ENCODE measurements at places on chromosomes 12 and 14. TPM values are rescaled to one million over a fixed set of nuclear protein-coding genes. Genes with fewer than 3 reads are reported as not detected.

DNA sequence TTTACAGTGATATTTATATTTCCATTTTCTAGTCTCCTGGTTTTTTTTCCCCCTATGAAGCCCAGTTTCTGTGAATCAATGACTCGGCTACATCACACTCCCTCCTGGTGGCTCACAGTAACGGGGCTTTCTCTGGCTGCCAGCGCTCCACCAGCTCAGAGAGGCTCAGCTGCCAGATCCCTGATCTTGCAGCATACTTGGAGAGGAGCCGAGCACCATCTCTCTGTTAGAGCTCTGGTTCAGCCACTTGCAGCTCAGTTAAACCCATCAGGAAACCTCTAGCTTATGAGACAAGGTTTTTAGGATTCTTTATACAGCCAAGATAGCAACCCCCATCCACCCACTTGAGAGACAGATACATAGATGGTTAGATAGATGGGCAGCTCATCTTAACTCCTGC lies 74.6 kb downstream of the CIT start:
- peak; percentile 15 for DNase-seq

DNA sequence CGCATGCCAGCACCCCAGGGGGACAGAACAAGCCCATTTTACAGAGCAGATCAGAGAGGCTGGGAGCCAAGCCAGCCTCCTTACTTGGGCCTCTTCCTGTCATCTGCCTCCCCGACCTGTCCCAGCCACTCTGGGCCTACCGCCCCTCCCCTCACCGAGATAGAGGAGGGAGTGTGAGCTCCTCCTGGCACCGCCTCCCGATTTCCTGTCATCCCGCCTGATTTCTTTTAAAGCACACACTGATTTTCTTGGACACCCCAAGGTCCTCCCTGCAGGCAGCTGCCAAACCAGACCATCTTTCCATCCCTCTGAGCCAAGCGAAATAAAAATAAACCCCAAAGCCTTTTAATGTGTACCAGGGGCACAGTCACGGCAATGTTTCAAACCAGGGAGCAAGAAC lies 108.4 kb downstream of the RFLNA start:
- peak; percentile 63 for DNase-seq

DNA sequence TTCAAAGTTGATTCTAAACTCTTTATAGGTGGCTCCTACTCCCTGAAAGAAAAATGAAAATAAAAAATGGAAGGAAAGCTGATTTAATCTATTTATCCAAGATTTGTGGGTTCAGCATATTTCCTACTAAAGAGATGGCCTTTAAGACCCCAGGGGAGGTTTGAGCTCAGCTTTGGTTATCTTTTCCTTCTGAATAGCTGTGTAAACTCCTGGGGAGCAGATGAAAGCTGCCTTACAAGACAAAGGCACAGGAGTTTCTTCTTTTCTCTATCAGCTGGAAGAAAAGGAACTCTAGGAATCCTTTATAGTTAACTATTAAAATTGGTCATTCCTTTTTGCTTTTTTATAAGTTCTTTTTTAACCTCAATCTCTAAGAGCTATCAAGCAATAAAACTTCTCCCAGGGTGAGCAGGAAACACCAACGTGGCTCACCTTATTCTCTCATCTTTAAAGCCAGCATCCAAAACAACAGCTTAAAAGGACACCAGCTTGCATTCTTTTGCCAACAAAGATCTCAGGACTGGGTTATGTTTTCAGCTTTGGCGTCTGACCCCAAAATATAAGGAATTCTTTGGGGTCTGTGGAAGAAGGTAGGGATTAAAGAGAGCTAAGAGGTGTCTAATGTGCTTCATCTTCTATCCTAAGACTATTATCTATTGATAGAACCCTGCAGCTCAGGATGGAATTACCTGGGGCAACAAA lies 371.7 kb upstream of the KITLG start:
- no peak for DNase-seq

DNA sequence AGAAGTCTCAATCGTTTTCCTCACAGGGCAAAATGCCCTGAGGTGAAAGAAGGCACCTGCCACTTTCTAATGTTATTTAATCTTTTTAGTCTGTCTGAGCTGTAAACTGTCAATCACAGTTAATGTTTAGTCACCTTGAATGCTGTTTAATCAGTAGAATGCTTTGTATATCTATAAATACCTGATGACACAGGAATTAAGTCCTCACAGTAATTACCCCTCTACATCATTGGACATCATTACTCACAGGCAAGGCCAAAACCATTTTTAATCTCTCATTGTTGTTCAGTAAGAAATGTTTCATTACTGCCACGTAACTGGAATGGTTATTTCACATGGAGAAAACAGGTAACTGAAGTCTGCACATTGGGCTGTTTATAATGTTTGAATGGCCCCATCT lies 178.8 kb downstream of the EXOC5 start:
- no peak for DNase-seq

DNA sequence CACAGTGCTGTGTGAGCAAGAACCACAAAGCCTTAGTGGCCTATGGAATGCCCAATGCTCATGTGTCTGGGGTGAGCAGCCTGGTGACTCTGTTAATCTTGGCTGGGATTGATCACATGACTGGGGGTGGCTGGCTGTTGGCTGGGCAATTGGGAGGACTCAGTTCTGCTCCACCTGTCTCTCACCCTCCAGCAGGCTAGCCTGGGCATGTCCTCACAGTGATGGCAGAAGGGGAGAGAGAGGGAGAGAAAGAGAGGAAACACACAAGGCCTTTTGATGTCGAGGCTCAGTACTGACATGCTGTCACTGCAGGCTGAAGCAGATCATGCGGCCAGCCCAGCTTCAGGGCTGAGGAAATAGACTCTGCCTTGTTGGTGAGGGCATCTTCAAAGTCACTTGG lies 136.8 kb downstream of the TBX5 start:
- DNase-seq = no peak

DNA sequence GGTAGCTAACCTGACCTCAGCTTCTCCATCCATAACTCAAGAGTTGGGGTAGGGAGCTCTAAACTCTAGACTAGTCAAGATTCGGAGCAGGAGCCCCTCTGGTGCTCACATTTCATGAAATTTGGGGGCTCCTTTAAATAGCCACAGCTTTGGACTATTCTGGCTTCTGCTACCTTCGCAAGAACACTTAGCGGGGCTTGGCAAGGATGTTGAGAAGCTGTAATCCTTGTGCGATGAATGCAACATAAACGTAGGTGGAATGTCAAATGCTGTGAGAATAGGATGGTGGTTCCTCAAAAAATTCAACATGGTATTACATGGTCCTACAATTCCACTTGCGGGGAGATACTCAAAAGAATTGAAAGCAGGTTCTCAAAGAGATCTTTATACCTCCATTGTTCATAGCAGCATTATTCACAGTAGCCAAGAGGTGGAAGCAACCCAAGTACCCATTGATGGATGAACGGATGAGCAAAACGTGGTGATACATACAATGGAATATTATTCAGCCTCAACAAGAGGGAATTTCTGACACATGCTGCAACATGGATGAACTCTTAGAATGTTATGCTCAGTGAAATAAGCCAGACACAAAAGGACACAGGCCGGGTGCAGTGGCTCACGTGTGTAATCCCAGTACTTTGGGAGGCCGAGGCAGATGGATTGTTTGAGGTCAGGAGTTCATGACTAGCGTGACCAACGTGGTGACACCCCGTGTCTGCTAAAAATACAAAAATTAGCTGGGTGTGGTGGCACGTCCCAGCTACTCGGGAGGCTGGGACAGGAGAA lies 73.8 kb downstream of the ACTN1 start:
- DNase-seq = no peak

DNA sequence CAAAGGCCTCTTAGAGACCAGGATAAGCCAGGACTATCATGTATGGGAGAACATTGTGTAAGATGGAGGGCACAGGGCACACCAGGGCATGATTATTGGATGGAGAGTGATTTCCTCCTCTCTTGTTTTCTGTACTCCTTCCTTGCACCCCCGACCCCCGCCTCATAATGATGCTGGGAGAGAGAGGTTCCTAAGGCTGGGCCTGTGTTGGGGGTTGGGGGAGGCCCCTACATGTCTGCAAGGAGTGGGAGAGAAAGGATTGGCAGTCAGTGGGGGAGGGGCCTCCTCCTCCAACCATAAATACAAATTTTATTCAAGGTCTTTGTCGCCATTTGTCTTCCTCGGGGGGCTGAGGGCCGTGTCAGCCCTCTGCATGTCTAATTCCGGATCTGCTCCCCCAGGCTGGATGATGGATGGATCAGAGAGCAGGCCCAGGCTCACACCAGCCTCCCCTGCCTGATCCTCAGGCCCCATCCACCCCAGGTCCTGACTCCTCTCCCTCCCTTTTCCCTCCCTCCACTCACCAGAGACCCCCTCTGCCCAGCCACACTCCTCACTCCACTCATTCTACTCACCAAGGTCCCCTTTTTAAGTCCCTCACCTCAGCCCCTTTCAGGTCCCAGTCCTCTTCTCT lies 2.0 kb upstream of the C1QL4 start:
- DNase-seq = no peak

DNA sequence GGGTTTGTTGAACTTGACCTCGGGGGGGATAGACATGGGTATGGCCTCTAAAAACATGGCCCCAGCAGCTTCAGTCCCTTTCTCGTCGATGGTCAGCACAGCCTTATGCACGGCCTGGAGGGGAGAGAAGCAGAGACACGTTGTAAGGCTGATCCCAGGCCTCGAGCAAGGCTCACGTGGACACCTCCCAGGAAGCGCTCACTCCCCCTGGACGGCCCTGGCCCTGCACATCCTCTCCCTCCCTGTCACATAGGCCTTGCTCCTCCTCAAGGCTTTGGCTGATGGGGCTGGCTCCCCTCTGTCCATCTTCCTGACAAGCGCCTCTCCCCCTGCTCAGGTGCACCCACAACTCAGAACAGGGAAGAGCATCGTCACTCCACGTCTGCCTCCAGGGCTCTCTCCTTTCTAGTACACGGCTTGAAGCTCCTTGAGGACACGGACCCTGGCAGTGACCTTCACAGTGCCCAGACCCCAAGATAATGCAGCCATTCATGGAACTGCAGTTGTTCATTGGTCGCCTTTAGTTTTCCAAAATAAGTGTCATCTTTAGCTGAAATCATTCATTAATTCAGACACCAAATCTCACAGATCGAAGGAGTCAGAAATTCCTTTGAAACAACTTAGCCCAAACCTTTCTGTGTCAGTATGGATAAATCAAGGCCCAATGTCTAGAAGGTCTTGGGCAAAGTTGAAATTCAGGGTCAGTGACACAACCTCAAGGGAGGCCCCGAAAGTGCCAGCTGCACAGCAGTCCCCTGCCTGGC lies 9.7 kb downstream of the SERPINA1 start:
- DNase-seq = no peak

- DNase-seq = no peak
Observed at GRCh38 chr12:70892593-70892992, 27.9 kb downstream of the PTPRR start.

GRCh38 chr12:28051516-28052354 lies 79.2 kb upstream of the PTHLH start:
- no peak for DNase-seq

DNA sequence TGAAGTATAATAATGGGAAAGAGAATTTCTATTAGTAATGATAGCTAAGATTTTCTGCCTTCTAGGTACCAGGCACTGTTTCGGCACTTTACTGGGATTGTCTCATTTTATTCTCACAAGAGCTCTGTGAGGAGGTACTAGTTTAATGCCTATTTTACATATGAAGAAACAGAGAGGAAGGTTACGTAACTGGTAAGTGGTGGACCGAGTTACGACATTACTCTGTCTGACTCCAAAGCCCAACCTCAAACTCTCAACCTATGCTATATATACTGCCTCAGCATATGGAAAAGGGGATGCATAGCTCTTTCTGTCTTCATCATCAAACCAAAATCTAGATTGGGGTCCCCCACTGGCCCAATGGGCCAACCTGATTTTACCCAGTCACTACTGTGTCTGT lies 133.5 kb downstream of the KTN1 start:
- no peak for DNase-seq

DNA sequence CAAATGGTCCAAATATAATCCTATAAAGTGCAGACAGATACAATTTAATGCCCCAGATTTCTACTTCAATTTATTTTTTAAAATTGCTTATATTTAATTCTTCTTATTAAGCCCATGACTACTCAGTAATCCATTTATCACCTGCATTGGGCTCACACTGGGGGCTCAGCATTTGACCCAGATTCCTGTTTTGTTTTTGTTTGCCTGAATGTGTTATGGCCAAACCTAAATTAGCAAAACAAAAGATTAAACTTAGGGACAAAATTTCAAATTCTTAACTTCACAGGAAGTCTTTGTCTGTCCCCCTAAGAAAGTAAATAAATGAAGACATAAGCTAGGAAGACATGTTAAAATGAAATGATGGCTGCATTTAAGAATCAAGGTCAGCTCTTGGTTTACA lies 322.3 kb downstream of the RMST start:
- DNase-seq = no peak

DNA sequence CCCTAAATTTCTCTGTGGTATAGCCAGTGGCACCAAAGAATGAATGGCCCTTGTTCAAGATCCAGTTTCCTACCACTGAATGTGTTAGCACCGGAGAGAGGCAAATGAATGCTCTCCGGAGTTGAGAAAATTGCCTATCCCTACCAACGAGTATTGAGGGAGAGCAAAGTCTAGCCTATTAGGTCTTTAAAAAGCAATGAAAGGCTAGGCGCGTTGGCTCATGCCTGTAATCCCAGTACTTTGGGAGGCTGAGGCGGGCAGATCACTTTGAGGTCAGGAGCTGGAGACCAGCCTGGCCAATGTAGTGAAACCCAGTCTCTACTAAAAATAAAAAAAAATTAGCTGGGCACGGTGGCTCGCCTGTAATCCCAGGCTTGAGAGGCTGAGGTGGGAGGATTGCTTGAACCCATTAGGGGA lies 898 bp upstream of the RAB15 start:
- no peak for DNase-seq

DNA sequence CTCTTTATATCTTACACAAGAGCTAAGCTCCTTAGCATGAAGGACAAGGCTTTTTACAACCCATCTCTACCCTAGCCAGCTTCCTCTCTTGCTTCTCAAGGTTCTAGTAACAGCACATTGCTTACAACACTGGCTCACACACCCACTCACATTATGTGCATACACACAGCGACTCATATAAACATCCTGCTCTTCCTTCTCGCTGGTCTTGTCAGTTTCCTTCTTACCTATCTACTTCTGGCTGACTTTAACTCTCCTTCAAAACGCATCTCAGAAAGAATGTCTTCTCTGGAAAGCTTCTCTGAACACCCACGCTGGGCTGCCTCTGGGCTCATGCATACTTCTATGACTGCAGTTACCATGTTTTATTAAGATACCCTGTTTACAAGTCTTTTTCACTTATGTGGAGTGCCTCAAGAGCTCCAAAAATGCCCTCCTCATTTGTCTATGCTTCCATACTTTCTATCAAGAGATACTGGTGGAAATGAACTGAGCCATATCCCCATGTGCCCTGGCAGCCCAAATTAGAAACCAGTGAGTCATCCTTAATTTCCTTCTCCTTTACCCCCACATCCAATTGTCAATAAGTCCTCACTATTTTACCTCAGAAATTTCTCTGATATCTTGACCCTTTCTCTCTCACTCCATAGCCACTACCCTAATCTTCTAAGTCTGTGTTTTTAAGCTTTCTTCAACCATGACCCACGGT lies 126.9 kb upstream of the KRAS start:
- DNase-seq = no peak

Gene ITGA7
- total RNA-seq = 499 TPM

Gene RPGRIP1
- total RNA-seq = 0.51 TPM

Gene GLT8D2
- 5.7 TPM for total RNA-seq

Gene RDH16
- total RNA-seq = 0.20 TPM

Gene EIF4B
- total RNA-seq = 470 TPM

Gene ZBTB39
- total RNA-seq = 2.9 TPM

Gene GLIPR1L2
- 0.75 TPM for total RNA-seq

Data from heart right ventricle (tissue), 16 donors.